ENCODE measurements at places on chromosomes 1 and 21.

DNA sequence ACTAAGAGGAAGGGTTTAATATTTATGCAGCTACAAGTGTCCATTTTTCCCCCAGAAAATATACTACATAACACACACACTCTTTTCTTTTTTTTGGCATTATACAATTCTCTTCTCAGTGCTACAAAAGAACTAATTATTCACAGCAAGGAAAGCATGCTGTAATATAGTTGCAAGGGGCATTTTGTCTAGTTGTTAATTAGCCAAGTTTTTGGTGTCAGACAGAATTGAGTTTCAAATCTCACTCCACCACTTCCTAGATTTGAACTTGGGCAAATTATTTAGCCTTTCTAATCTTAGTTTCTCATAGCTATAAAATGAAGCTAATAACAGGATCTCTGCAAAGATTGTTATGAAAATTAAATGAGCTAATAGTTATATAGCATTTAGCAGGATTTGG is 60.0 kb upstream of the VTCN1 start:
- DNase-seq: no peak

DNA sequence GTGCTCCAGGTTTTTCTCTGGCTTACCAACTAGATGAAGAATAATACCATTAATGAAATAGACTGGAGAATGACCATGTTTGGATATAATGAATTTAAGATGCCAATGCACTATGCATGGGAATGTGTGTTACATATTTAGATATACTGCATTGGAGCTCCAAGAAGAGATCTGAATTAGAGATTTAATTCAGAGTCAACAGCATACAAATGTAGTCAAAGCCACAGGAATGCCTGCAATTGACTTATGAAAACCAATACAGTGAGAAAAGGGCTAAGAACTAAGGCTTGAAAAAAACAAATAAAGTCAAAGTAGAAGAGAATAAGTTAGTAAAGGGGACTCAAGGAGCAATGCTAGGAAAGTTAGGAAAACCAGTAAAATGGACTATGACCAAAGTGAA is 59.1 kb downstream of the USP24 start:
- DNase-seq: no peak

DNA sequence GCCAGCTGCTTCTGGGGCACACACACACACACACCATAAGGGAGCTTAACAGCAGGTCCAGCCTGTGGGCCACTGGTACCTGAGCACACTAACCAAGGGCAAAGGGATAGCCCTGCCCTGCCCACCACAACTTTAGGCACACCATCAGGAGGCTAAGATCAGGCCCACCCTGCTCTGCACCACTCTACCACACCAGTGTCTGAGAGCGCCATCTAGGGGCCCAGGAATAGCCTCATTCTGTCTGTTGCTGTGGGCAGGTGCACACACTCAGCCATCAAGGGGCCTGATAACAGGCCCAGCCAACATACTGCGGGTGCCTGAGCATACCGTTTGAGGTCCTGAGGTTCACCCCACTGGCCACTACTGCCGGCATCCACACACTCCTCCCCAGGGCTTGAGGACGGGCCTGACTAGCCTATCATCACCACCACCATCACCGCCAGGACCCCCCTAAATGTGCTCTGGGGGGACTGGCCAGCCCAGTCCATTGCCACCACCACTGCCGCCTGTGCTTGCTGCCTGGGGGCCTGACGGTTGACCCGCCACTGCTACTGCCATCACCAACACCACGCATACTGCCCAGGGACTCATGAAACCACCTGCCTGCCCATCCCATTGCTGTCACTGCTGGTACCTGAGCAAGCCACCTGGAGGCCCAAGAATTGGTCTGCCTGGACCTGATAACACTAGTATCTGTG is 31.3 kb downstream of the NSL1 start:
- no peak for DNase-seq

- DNase-seq: no peak
Observed at GRCh38 chr1:44242746-44243145, 29.5 kb downstream of the DMAP1 start.

DNA sequence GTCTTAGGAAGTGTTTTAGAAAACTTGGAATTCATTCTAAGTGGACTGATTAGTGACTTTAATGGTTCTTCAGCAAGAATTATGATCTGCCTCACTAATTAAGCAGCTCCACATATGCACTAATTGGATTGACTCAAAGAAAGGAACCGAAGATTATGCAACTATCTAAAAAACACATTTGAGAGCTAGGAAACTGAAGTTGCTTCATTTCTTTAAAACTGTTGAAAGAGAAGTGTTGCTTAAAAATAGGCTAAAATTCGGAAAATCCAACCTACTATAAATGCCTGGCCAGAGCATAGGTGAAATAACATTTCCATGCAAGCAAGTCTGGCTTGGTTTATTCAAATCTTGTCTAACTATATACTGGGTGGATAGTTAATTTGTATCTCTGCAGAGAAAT is 502.9 kb upstream of the ZRANB2 start:
- DNase-seq: no peak

DNA sequence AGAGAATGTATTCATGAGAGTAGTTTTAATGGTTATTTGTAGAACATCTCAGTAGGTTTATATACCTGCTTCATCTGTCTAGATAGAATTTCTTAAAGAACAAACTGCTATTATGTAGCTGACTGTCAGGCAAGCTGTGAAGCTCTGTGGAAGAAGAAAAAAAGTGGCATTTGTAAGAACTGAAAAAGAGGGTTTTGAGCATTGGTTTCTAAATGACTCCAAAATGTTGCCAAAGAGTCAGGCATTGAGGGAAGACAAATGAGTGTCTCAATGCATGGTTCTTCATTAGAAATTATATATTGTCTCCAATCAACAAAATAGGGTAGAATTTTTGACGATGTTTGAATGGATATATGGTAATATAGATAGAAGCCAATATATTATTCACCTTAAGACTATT is 1276.1 kb downstream of the KCNT2 start:
- DNase-seq: no peak

DNA sequence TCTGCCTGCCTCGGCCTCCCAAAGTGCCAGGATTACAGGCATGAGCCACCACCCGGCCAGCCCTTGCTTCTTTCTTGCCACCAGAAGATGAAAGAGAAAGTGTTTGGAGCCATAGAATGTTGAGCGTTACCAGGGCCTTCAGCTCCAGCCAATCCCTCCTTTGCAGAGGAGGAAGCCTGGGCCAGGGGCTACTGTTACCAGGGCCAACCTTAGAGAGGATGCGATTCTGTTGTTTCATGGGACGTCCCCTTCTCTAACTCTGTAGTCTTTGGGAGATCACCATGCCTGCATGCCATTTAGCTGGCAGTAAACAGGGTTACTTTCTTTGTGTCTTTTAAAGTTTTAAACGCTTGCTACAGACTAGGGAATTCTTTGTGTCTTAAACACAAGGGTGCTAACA is 45.8 kb downstream of the CLDN14 start:
- no peak for DNase-seq

GRCh38 chr1:117653732-117654492 is 48.1 kb downstream of the TENT5C start:
- DNase-seq: no peak

DNA sequence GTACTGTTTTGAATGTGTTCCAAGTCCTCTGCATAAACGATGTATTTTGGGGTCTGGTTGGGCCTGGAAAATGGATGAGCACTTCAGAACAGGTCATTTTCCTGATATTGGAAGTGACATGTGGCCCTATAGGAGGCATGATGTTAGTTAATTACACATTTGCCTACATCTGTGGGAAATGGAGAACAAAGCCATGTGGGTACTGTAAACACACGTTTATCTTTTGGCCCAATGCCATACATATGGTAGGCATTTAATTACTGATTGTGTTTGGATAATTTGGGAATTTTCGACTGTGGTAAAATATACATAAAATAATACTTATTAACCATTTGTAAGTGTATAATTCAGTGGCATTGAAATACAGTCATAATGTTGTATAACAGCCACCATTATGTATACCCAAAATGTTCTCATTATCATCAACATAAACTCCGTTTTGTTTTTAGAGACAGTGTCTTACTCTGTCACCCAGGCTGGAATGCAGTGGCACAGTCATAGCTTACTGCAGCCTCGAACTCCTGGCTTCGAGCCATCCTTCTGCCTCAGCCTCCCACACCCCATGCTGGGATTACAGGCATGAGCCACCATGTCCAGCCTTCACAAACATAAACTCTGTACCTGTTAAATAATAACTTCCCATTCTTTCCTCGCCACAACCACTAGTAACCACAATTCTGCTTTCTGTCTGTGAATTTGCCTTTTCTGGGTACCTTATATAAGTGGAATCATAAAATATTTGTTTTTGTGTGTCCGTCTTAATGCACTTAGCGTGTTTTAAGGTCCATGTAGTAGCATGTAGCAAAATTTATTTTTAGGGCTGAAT is 11.9 kb upstream of the RNPEP start:
- DNase-seq: no peak

DNA sequence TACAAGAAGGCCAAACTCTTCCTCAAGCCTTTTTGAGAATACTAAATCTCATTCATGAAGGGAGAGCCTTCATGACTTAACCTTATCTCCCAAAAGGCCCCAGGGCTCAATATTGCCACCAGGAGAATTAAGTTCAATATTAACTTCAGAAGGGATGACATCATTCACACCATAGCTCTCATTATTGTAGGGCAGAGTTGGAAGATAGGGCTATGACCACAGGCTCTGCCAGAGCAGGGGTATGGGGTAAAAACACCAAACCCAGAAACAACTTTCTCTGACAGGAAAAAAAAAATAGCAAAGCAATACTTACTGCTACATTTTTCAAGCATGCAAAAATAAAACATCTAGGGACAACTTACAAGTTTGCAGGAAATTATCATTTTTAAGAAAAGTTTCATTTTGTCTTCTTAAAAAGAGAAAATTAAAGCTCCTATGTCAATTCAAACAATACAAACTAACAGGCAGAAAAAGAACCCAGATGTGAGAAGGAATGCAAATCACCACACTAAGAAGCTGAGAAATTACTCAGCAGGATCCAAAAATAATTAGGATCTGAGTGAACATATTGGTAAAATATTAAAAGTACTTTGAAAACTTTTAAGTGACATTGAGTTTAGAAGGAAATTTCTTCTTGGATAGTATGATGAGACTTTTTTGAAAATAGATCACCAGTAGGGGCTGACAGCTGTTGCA is 1156.5 kb downstream of the NCAM2 start:
- no peak for DNase-seq

DNA sequence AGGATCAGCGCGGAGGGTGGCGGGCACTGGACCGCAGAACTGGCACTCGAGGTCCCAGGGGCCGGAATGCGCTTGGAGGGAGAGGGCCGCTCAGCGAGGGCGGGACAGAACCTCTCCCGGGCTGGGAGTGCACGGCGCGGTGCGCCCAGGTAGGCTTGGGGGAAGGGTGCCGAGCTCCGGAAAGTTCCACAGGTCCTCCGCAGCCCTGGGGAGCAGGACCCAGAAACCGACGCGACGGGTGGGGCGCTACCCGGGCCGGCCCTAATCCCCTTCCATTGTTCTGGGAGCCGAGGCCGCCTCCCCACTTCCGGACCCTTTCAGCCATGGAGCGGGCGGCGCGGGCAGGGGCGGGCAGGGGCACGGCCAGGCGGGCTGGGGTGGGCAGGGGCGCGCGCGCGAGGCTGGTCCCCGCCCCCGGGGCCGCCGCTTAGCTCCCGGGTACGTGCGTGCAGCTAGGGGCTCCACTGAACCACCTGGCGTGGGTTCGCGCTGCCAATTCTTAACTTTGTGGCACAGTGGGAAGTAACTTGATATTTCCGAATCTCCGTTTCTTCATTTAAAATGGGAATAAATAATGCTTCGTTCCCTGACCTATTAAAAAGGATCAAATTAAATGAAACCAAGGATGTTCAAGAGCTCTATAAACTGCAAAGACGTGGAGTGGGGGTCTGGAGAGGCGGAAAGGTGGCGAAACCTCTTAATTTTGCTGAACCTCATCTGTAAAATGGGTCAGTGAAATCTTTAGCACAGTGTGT is 20.7 kb downstream of the LGR6 start:
- DNase-seq: no peak

GRCh38 chr1:172380441-172381244 is 39.8 kb upstream of the C1orf105 start:
- no peak for DNase-seq

DNA sequence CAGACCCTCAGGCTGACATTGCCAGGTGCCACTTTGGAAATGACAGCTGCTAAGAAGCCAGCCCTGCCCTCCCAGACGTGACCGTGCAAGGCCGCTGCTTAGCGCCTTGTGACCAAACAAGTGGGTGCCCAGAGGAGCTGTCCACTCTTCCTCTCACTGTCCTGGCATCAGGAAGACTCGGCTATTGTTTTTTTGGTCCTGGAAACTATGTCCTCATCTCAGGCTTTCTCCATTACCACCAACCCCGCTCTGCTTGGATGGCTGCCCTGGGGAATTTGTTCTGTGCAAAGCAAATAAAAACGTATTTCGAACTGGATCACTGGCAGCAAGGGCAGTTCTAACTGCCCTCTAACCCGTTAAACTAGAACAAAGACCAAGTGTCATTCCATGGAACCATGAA is 13.7 kb upstream of the TENT5C start:
- no peak for DNase-seq

DNA sequence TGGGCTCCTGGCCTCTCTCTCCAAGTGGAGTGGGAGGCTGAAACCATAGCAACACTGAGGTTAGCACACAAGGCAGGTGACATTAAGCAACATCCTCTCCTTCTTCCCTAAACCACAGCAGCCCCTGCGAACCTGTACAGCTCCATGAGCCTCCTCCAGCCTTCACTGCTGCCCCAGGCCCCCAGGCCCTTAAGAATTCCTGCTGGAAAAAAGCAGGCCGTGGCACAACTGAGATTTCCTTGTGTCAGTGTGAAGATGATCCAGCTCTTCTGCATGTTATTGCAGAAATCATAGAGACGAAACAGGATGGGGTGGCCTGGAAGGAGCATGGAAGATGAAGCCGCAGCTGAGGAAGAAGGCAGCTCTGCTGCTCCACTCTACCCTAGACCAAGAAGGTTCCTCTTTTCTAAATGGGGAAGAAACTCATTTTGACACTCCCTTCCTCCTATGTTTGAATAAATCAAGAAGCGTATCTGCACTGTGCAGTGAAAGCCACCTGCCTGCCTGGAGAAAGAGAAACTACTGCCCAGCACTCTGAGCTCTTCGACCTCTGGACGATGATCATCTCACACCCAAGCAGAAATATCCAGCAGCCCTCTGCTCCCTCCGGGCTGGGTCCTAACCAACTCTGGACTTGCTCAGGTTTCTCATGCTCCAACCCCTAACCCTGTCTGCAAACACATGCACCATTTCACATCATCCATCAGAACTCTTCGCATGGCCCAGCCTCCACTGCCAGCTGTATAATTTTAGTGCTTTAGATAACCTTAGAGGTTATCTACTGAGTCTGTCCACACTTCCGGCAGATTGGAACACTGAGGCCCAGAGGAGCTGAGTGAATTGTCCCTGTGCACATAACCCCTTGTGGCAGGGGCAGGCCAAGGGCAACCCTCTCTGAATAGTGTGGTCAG is 20.7 kb downstream of the SH3BP5L start:
- no peak for DNase-seq

DNA sequence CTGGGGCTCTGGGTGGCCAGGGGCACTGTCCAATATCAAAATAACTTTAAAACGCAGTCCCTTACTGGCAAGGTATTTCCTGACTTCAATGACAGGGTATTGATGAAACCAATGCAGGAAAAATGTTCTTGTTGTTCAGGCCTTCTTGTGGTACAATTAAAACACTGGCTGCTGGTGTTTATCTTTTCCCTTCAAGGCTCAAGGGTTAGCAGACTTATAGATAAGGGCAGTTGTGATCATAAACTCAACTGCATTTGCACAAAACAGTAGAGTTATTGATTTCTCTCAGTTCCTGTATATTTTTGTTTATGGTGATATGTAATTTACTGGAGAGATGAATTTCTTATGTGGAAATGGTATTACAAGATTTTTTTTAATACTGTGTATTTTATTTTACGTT is 2.7 kb upstream of the CD84 start:
- DNase-seq: no peak
